T-helper 2 cell treated with Interferon-gamma antibody and Interleukin-4, amounts not matched to agents 5 μg/mL and 100 μg/mL, for 36 hours (primary cell): ENCODE measurements at places on chromosomes 1 and 21.

DNA sequence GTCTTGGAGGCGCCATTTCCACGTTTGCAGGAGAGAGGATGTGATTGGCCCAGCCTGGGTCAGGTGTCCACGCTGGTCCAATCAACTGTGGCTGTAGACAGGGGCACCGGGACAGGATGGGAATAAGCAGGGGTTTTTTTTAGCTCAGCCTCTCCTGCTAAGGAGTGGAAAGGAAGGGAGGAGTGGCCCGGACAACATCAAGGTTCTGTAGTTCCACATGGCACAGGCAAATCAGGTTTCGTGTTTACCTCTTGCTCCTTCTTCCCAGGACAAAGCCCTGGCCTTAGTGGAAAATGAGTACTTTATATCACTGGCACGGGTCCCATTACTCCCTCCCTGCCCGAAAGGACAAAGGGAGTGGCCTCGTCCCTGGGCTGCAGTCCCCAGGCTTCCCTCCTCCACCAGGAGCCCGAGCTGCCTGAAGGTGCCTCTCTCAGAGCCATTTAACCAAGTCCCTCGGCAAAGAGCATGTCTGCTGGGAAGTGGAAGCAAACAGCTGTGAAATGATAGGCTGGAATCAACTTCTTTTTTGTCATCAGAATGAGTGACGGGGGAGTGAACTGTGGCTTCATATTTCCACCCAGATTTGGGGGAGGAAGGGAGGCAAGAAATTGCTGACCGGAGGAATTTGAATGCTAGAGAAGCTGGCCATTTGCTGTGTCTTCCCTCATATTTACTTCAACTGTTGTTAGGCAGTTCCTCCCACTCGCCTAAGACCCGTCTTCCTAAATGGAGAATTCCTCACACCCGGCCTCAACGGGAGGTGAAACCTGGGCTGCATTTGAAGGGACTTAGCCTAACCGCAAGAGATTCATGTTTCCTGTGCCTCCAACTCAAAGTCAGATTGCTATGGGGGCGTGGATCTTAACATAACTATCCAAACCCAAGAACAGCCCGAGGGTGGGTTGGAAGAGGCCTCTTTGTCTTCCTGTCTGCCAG, 84.9 kb upstream of the SLC44A3 start:
- peak; percentile 36 for DNase-seq

DNA sequence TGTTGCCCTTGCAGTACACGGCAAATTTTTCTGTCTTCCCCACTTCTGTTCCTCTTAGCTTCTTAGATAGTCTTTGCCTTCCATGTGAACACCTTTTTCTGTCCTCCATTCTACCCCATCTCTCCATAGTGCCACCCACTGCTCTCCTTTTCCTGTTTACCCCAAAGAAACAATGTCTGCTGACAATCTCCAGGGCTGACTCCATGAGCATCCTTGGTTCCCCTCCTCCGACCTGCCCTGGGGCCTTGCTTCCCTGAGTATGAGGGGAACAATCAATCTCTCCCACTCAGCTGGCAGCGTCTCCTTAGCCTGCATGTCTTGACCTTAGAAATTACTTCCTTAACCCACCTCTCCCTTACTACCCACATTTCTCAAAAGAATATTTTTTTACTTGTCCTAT, 12.3 kb upstream of the MYBPHL start:
- DNase-seq: no peak

- DNase-seq: no peak
Measured at GRCh38 chr1:237398751-237399150, 356.8 kb downstream of the RYR2 start.

DNA sequence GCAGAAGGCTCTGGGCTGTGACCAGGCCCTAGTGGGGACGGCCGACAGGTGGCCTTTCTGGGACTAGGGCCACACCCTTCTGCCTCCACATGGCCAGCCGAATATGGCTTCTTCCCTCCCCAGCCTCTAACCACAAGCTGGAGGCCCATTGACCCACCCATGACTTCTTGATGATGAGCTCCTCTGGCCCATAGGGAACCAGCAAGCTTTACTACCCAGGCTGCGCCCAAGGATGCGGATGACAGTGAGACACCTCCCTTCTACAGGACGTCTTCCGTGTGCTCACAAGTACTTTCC, 41.0 kb downstream of the LDLRAD2 start:
- DNase-seq: no peak

DNA sequence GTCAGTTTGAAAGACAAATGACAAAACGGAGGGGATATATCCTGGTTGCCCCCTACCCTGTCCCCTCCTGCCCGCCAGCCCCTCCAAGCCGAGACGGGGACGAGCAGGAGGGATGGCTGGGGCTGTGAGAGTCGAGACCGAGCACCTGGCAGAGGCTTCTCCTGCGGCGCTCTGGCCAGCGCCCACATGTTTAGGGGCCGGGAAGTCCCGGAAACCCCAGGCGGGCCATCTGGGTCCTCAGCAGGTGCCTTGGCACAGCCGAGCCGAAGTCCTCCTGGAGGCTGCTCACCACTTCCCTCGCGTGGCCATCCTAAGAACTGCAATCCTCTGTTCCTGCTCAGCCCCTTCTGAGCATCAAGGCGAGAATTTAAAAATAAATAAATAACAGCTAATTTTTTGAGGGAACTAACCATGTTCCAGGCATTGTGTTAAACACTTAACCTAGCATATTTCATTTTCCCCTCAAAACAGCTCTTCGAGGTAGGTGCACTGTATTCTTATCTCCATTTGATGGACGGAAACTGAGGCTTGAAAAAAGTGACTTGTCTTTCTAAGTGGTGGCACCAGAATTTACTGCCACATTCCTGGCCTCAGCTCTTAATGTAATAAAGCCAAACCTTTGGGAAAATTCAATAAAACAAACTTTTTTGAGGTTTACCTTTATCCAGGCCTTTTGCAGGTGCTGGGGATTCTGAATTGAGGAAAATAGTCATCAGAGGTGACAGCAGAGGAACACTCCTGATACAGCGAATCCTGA, 3.5 kb upstream of the RIMS3 start:
- DNase-seq: peak; percentile 76

DNA sequence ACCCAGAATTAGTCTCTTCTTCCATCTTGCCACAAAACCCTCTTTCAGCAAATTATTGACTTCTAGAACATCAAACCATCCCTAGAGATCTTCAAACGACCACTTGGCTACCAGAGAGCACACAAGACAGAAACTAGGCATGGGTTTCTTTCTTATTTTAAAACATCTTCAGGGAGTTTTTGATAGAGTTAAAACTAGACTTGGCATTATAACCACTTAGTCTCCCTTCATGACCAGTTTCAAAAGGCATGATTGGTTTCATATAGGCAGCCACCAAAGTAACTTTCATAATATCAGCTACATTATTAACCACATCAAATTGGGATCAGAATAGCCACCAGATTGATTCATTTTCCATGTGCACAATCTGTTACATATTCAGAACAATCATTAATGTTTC, 368.4 kb upstream of the GREM2 start:
- DNase-seq: no peak

- no peak for DNase-seq
Measured at GRCh38 chr1:83872515-83872914, 126.4 kb downstream of the TTLL7 start.

- DNase-seq: no peak
Measured at GRCh38 chr1:34868230-34869049, 8.9 kb upstream of the SMIM12 start.

GRCh38 chr1:87084244-87084836, 169.9 kb downstream of the HS2ST1 start:
- no peak for DNase-seq

- no peak for DNase-seq
Measured at GRCh38 chr1:40627987-40628902, 37.2 kb downstream of the RIMS3 start.

DNA sequence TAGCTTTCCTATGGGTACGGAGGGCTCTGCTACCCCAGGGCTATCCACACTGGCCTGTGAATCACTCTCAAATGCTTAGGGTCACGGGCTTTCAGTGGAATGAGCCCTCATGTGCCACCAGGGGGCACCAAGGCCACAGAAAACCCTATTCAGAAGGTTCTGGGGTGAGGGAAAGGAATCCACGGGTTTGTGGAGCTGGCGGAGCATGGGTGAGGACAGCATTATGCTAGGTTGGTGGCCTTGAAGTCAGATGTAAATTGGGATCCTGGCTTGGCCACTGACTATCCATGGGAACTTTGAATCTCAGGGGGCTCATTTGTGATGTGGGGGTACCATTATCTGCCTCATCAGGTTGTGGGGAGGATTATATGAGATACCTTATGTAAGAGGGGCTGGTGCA, 5.1 kb upstream of the LAMTOR5 start:
- DNase-seq: peak; percentile 37

DNA sequence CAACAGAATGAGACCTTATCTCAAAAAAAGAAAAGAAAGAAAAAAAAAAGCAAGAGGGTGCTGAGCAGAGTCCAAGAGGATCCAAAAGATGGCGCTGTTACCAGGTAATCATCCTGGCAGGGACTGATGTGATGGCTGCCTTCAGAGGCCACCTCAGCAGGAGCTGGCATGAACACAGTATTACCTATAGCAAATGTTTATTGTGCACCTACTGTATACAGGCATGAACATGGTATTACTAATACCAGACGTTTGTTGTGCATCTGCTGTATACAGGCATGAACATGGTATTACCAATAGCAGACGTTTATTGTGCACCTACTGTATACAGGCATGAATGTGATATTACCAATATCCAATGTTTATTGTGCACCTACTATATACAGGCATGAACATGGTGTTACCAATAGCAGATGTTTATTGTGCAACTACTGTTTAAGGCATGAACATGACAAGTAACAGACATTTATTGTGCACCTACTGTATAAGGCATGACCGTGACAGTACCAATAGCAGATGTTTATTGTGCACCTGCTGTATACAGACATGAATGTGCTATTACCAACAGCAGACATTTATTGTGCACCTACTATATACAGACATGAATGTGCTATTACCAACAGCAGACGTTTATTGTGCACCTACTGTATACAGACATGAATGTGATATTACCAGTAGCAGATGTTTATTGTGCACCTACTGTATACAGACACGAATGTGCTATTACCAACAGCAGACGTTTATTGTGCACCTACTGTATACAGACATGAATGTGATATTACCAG, 115.1 kb upstream of the TMEM51 start:
- DNase-seq: no peak

GRCh38 chr1:87612956-87613355, 284.3 kb downstream of the LMO4 start:
- DNase-seq: no peak

- DNase-seq: no peak
Measured at GRCh38 chr21:38986806-38987632, 181.3 kb downstream of the ETS2 start.

GRCh38 chr1:61950418-61950817, 208.1 kb downstream of the PATJ start:
- DNase-seq: no peak

DNA sequence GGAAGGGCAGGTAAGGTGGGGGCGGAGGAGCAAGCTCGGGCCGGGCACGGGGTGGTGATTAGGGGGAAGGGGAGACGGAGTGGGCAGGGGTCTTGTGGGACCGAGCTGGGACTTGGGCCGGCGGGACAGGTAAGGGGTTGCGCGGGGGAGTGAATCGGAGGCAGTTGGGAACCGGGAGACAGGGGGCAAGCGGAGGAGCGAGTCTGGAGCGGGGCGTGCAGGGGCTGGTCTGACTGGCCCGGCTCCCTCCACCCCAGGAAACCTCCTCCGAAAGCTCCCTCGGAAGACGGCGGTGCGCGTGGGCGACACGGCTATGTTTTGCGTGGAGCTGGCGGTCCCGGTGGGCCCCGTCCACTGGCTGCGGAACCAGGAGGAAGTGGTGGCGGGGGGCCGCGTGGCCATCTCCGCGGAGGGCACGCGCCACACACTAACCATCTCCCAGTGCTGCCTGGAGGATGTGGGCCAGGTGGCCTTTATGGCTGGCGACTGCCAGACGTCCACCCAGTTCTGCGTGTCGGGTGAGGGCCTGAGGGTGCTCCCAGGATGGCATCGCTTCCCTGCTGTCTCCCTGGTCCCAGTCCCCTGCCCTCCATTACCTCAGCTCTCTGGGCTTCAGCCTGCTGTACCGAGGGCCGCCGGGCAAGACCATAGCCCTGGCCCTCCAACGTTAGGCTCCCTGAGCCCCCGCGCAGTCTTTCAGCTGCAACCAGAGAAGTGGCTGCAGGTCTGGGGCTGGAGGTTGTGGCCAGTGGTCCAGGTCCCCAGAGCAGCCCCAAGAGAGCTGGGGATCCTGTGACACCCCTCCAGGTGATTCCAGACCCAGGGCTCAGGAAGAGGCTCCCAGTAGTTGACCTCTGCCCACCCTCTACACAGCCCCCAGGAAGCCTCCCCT, 6.3 kb downstream of the OBSCN start:
- no peak for DNase-seq

DNA sequence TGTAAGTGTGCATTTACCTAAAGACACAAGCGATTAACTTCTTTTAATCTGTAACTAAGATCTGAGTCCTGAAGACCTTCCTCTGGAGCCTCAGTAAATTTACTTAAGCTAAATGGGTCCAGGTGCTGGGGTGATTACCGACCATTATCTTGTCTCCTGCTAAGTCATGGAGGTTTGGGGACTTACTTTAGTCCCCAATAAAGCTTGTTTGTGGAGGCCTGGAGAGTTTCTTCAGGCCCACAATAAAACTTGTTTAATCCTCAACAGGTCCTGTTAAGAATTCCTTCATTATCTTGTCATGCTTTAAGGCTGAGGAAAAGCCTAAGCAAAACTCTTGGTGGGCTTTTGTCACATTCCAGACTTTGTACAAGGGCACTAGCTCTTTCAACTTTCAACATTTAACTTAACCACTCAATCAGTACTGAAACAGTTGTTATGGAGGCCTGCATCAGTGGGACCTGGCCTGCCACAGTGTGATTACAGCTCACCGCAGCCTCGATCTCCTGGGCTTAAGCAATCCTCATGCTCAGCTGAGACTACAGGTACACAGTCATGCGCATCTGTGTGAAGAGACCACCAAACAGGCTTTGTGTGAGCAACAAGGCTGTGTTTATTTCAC, 84.0 kb downstream of the FMO4 start:
- DNase-seq: no peak

DNA sequence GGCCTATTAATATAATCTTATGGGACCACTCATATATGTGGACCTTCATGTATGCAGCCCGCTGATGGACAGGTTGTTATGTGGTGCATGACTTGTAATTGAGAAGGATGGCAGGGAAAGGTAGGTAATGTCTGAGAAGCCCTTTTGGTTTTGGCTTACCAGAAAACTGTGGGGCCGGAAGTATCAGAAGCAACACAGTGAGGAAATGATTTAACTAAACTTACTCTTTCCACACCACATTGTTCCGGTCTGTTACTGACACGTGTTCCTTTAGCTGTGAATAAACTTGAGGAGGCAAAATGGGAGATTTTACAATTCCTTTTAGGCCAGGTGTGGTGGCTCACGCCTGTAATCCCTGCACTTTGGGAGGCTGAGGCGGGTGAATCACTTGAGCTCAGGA, 32.4 kb downstream of the KIF1B start:
- DNase-seq: no peak

DNA sequence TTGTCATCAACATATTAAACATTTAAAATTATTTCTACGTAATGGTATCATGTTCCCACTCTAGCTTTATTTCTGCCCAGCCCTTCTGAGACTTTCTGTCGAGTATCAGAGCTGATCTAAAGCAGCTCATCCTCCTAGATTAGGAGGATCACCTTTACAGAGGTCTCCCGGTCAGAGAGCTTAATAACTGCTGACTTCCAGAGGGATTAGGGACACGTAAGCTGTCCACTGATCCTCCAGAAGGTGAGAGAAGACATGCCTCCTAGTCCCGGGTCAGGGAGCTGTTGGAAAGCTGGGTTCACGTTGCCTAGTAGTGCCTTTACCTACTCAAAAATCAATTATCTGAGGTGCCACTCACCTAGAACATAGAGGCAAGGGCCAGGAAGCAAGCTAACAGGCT, 31.2 kb upstream of the NADK start:
- no peak for DNase-seq
